Sciatic nerve (tissue), 2 donors: ENCODE measurements at places on chromosomes 3 and 15.

GRCh38 chr3:66350601-66351000 lies 129.8 kb downstream of the SLC25A26 start:
- DNase-seq, result no peak

GRCh38 chr3:42632146-42632545 lies 21.4 kb upstream of the ZBTB47 start:
- DNase-seq, result no peak

- no peak for DNase-seq
These were observed 24.8 kb upstream of the IQCF2 start for GRCh38 chr3:51836606-51837005.

DNA sequence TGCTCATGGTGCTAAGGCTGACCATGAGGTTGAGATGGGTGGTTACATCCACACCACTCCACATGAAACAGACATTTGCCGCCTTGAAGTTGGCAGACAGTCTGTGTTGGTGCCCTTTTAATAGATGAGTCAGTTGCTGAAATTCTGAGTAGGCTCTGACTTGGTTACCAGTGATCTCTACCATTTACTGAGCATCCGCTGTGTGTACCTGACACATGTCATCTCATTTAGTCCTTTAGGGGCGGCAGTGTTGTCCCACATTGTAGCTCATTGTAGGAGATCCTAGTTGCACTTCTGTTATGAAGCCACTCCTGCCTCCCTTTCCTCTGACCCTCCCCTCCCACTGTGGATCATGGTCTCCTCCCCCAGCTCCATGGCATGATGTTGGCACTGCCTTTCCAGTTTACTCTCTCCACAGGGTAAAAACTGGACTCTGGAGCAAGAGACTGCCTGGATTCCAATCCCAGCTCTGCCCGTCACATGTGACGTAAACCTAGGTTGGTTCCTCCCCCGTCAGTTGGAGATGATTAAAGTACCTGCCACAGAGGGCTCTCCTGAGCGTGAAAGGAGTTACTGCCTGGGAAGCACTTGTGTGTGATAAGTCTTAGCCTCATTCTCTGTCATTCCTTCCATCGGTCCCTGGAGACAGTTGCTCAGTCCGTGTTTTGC lies 21.6 kb downstream of the SLCO3A1 start:
- no peak for DNase-seq

GRCh38 chr15:52153900-52154895 lies 37.0 kb downstream of the GNB5 start:
- DNase-seq, result no peak

DNA sequence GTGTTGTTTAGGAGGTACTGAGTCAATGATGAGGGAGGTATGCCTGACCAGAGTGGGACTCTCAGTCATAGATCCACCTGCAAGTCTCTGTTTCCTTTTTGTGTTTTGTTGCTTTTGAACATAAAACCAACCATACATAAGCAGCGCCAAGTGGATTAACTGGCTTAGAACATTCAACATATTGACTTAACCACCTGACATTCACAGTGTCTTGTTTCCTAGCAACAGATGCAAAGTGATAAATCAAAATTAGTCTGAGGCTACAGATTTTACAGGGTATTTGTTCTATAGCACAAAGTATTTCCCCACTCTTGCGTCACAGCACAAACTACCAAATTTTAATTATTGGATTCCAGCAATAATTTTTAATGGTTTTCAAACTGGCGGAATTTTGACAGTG lies 283.8 kb downstream of the BBX start:
- no peak for DNase-seq

- no peak for DNase-seq
These were observed 51.2 kb downstream of the MCTP2 start for GRCh38 chr15:94282269-94283250.

GRCh38 chr15:85000937-85001336 lies 19.3 kb downstream of the PDE8A start:
- no peak for DNase-seq

- no peak for DNase-seq
These were observed 4.2 kb downstream of the ZSCAN2 start for GRCh38 chr15:84604826-84605553.

DNA sequence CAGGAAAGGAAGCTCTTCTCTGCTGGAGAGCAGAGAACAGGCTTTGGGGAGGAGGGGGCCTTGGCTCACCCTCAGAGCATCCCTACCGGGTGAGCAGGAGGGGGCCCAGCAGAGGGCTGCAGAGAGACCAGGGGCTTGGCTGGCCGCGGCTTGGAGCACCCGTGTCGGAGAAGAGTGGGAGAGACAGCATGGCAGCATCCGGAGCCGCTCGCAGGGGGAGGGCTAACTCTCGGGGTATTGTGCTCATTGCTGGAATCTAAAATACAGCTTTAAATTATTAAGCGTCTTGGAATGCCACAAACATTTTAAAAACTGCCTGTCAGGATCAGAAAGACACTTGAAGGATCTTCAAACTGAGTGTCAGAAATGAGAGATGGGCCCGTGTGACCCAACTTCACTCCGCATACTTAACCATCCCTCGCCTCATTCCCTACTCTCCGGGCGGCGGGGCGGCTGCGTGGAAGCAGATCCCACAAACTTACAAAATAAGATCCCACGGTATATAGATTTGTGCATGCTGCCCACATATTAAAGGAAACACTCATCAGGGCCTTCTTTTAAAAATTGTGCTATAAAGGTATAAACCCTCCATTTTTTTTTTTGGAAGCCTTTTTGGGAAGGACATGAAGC lies 53.9 kb downstream of the EIF4E3 start:
- no peak for DNase-seq

DNA sequence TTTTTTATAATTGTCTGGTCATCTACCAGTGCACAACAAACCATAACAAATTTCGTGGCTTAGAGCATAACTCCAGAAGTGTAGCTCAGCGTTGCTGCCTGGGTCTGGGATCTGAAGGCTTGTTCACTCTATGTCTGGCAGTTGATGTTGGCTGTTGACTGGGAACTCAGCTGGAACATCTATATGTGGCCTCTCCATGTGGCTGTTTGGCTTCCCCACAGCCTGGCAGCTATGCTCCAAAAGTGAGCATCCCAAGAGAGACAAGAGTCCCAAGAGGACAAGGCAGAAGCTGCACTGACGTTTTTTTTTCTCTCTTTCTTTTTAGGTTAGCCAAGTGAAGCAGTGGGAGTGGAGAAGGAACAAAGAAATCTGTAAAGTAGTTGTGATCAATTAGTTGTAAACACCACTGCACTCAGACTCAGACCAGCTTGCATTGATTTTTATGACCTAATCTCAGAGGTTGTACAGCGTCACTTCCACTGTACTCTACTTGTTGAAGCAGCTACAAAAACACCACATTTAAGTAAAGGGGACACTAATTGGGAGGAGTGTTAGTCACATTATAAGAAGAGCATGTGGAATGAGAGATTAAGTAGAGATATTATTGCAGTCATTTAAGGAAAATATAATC lies 2.5 kb upstream of the GPR176 start:
- no peak for DNase-seq

DNA sequence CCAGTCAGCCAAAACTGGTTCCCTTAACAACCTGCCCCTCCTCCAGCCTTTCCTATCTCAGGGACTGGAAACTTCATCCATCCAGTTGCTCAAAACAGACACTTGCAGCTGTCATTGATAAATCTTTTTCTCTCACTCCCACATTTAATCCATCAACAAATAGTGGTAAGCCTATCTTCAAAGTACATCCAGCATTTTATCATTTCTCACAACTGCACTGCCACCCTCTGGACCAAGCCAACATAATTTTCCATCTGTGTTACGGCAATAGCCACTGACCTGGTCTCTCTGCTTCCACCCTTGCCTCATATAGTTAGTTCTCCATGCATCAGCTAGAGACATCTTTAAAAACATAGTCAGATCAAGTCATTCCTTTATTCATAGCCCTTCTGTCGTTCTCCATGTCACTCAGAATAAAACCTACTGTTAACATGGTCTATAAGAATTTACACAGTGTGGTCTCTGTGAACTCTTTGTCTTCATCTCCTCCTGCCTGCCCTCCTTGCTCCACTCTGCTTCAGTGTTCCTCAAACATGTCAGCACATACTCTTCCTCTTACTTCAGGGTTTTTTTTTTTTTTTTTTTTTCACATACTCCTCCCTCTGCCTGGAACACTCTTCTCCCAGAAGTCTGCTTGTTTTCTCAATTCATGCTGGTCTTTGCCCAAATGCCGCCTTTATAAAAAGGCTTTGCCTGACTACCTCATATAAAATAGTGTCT lies 102.5 kb upstream of the COL6A5 start:
- no peak for DNase-seq

- no peak for DNase-seq
These were observed 279.8 kb downstream of the ADAMTS17 start for GRCh38 chr15:100061944-100062343.
